ENCODE measurements at places on chromosomes 3 and 15.

DNA sequence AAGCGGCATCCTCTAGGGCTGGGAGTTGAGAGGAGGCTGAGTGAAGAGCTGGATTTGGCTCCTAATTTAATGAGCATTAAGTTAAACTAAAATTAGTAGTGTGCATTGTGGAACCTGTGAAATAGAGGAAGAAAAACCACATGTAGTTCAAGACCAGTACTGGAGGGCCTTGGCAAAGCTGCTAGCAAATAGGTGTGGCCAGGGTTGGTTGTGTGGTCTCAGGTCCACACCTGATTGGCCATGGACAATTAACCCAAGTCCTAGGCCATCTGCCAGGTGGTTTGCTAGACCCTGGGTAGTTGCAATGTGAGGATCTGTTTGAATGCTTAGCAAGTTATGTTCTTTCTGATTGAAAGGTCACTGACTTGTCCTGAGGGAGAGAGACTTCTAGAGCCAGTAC is 275.5 kb downstream of the PDCD6IP start:
- no peak for DNase-seq

- no peak for DNase-seq
Measured at GRCh38 chr3:175272392-175272791, 413.3 kb downstream of the NAALADL2 start.

DNA sequence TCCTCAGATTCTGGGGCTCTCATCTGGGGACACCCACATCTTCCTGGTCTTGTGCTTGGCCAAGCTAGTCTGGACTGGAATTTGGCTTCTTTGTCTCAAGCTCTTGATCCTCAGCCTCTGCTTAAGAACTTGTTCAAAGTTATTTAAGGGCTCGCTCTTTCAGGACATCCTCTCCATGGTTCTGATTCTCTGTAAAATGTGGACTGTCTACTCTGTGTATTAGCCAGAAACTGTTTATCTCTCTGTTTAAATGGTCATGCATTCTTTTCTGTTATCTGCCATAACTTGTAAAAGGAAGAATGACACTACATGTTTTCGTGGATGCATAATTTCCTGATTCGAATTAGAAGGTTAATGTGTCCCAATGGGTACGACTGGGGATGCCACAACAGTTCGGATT is 79.4 kb downstream of the COL6A5 start:
- DNase-seq: no peak

GRCh38 chr3:33023176-33024136 is 72.0 kb downstream of the CCR4 start:
- no peak for DNase-seq

DNA sequence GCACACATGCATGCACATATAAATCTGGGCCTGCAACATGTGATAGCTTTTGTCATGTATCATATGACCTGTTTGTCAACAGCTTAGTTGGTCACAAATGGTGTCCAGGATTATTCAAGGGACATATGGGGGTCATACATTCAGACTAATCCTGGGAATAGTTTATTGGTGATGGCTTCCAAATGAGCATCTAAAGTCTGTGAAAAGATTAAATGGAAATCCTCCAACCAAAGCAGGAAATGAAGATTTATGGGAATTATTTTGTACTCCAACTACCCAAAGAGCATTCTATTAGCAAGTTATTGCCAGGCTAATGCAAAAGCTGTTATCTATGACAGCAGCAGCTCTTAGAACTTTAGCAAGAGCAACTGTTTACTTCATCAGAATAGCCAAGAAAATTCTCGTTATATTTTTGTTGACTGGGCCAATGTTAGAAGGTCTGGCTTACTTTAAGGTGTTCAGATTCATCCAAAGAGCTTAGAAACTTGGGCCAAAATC is 7.1 kb downstream of the FSTL1 start:
- DNase-seq: no peak

GRCh38 chr15:73962433-73962832 is 29.7 kb downstream of the STOML1 start:
- DNase-seq: no peak

GRCh38 chr3:52004163-52004787 is 8.6 kb upstream of the RPL29 start:
- DNase-seq: no peak

GRCh38 chr3:61637088-61638051 is 76.0 kb downstream of the PTPRG start:
- DNase-seq: no peak
